ENCODE measurements at places on chromosomes 4 and X.

GRCh38 chr4:35250331-35250730 lies 994.0 kb downstream of the ARAP2 start:
- DNase-seq = no peak

GRCh38 chr4:54930226-54930625 lies 195.2 kb downstream of the KDR start:
- DNase-seq = no peak

- no peak for DNase-seq
These were observed 57.1 kb downstream of the REELD1 start for GRCh38 chr4:146271466-146271865.

GRCh38 chr4:145219090-145219489 lies 38.7 kb upstream of the OTUD4 start:
- no peak for DNase-seq

DNA sequence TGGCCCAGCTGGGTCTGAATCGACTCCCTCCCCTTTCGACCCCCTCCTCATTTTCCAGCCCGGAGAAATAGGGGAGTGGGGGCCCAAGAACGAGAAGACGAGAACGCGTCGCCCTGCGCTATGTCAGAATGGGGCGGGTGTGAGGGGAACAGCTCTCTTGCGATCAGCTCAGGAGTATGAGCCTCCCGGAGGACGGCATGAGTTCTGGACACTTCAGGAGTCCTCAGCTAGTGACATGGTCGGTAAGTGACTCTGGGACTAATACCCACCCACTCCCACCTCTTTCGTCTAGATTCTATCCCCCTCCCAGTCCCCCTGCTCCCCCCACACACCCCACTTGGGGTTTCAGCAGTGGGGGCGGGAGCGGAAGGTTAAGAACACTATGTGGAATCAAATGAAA lies 944 bp downstream of the KLF8 start:
- no peak for DNase-seq

DNA sequence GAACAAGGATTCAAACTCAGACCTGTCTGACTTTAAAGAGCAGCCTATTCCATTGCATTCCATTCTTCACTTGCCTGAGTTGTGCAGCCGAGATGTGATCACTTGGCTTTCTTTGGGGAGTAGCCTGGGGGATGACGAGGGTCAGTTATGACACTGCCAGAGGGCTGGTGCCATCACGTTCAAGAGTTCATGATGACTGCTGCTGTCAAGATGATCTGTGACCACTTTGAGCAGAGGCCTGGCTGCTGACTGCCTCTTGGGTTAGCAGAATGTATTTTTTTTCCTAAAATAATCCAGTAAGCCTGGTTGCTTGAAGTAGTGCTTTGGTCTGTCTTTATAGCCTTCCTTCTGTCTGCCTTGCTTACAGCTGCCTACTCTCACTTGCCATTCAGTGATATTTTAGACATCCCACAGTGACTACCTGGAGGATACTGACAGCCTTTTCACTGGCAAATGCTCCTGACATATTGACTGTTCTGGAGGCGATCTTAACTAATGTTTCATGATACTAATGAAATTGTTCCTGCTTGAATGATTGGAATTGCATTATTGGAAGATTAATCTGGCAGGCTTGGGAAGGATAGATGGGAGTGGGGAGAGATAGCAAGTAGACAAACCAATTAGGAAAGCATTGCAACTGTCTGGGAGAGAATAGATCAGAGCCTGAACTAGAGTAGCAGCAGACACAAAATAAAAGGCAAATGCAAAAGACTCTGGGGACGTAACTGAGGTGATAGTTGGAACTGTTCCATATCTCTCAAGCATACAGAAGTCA lies 221.6 kb upstream of the LCORL start:
- DNase-seq = no peak

DNA sequence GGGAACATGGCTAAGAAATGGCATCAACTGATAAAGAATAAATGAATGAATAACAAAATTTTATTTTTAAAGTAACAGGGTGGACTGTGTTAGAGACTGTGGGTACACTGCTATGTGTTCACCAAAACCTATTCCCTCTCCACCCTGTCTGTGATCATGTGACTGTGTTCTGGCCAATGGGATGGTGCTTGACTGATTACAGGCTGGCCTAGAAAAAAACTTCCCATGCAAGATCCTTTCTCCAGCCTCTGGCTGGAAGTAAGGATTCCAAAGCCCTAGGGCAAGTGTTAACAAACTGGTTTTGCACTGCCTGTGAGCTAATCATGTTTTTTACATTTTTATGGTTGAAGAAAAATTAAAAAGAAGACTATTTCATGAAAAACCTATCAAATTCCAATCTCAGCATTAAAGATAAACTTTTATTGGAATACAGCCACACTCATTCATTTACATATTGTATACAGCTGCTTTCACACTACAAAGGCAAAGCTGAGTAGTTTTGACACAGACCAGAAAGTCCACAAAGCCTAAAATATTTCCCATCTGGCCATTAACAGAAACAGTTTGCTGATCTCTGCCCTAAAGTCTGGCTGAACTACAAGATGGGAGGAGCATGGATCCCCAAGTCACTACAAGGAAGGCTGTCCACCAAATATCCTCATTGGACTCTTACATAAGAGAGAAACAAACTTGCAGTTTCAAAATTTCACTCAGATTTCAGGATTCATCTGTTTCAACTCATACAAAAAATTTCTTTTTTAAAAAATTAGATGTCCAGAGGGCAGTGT lies 133.2 kb downstream of the ARHGAP6 start:
- DNase-seq = no peak

DNA sequence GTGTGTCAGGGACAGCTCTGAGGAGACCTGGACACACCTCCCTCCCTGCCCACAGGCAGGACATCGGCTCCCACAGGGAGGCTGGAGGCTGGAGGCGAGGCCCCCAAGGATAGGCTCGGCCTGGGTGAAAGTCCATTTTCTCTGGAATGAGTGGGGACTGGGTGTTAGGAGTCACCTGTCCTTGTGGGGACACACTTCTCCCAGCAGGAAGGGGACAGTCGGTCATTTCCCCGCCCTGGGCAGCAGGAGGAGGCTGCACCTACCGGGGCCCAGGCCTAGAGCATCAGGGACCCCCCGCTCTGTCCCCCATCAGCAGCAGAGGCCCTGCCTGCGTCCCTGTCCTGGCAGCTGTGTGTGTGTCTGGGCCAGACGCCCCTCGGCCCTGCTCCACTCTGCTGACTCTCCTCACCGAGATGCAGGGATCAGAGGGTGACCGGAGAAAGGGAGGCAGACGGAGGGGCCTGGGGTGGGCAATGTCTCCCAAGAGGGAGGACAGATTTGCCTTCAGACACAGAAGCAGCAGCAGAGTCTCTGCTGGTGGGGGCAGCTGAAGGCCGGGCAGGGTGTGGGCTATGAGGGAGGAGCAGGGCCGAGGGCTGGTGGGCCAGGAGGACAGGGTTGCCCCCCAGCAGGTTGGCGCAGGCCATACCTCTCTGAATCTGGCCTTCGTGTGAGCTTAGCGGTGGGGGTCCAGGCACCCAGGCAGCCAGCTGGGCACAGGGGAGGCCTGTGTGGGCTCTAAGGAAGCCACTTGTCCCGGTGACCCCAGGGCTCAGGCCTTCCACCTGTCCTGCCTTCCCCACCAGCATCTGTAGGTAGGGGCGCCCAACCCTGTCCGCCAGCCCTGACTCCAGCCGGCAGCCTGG lies 125.7 kb upstream of the NKX1-1 start:
- no peak for DNase-seq

- DNase-seq = no peak
These were observed 14.0 kb upstream of the TADA2B start for GRCh38 chr4:7029212-7029611.

GRCh38 chr4:47002580-47002979 lies 9.2 kb upstream of the GABRA4 start:
- no peak for DNase-seq

GRCh38 chr4:7929118-7929951 lies 10.3 kb downstream of the AFAP1 start:
- DNase-seq = no peak

GRCh38 chr4:121790976-121791375 lies 10.1 kb upstream of the EXOSC9 start:
- no peak for DNase-seq
